ENCODE measurements at places on chromosomes 5 and 9.

DNA sequence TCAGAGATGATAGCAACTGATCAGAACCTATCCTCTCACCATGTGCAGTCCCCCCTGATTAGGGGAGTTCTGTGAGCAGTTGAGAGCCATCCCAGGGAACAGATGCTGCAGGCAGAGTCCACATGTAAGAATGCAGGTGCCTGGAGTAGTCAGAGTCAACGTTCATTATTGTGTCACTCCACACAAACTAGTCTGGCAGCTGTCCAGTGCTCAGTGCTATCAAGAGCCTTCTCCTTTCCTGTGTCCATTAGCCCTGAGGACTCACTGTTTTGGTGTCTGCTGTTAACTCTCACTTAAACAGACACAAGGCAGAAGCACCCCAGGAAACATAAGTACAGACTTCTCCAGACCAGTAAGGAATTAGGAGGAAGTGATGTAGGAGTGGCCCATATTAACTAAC, 2.5 kb downstream of the SH3TC2 start:
- peak; percentile 42 for DNase-seq

DNA sequence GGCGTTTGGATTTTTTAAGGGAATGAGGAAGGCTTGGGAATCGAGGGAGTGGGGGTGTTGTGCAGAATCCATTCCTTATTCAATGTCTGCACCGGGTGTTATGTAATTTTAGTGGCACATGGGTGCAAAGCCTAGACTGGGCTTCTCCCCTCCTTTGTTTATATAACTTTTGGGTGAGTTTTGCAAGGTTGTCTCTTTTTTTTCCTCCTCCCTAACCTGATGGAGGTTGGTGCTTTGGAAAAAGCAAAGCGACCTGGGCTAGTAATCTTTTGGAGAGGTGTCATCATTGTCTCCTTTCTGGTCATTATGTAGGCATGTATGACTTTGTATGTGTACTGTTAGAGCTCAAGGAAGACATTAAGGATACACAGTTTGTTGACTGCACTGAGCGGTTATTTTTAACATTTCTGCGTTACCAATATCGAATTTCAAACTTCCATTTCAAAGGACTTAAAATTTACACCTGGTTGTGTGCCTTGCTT, 3.1 kb downstream of the SMARCA2 start:
- no peak for DNase-seq

- no peak for DNase-seq
Observed at GRCh38 chr5:140049713-140050112, 6.6 kb upstream of the NRG2 start.

GRCh38 chr9:30484690-30485089, 1899.8 kb upstream of the ACO1 start:
- no peak for DNase-seq
